ENCODE measurements at places on chromosomes 12 and 14. TPM values are rescaled to one million over a fixed set of nuclear protein-coding genes. Genes with fewer than 3 reads are reported as not detected.

GALNT6 gene
- polyA plus RNA-seq: 8.5 TPM

GRCh38 chr12:12562016-12562483, 613 bp downstream of the DUSP16 start:
- peak; percentile 87 for DNase-seq

HOXC10 gene
- polyA plus RNA-seq: not detected

- DNase-seq: no peak
These were observed 71.8 kb upstream of the OVCH1 start for GRCh38 chr12:29569132-29569757.

MMP19 gene
- polyA plus RNA-seq: 10.5 TPM

GLS2 gene
- polyA plus RNA-seq: 1.7 TPM

- DNase-seq: no peak
These were observed 18.1 kb upstream of the KSR2 start for GRCh38 chr12:117986705-117987469.

DACT1 gene
- polyA plus RNA-seq: 2.6 TPM

ESRRB gene
- 0.21 TPM for polyA plus RNA-seq

DNA sequence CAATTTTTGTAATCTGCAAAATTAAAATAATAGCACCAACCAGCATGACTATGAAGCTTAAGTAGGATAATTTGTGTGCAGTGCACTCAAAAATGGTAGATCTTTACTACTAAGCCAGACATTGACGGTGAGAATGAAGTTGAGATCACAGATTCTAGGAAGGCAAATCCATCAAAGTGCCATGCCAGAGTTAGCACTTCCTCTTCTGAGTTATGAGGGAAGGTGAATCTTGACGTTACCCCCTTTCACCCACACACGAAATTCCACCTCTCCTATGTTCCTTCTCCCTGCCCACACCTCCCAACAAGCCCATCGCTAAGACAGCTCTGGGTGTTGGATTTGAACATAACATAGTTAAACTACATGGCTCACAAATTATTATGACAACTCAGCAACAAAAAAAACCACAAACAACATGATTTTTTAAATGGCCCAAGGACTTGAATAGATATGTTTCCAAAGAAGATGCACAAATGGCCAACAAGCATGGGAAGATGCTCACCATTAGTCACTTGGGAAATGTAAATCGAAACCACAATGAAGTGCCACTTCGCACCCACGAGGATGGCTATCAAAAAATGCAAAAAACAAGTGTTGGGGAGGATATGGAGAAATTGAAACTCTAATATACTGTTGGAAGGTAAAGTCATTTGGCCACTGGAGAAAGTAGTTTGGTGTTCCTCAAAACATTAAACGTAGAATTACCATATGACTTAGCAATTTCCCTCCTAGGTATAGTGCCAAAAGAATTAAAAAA, 119.3 kb upstream of the RAP1B start:
- DNase-seq: no peak

DNA sequence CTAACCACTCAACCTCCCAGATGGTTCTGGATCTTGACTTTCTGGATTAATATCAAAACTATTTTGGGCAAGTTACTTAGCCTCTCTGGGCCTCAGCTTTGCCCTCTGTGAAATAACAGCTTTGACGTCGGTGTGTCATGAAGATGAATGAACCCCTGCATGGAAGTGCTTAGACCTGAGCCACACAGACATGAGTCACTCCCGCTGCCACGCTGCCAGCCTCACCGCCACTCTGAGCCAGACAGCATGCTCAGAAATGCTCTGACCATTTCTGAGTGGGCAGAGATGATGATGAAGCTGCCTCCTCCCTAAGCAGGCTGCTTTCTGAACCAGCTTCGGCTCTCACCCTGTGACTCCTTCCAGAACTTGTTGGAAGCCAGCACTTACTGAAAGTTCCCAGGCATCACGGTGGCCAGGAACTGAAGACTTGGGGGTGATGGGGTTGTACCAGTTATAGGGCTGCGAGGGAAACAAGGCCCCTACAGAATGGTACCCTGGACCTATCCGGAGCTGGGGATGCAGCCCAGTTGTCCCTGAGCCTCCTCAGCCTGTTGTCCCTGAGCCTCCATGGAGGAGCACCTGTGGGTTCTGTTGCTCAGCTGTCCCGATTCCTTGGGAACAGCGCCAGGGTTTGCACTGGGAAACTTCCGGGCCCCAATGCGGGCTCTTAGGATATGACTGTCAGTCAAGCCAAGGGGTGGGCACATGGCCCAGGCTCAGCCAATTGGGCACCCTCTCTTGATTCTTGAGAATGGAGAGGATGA, 2.0 kb upstream of the CCDC197 start:
- DNase-seq: no peak

DNA sequence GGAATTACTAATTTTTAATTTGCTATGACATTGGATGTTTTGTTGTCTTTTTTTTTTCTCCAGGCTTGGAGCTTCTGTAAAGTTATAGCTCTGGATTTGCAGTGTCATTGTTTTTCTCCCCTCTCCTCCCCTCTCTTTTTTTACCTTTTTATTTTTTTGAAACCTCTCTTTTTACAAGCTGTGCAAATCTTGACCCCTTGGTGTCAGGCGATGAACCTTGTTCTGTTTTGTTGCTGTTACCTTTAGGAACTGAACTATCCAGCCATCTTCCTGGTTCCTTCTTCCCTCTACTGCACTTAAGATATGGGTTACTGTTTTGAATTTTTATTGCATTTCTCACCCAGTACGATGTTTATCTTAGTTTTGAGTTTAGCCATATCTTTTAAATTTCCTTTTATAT, 13.7 kb downstream of the KTN1 start:
- DNase-seq: no peak

GRCh38 chr12:124648710-124649384, 81.4 kb upstream of the NCOR2 start:
- no peak for DNase-seq

- no peak for DNase-seq
These were observed 1058.4 kb downstream of the LRFN5 start for GRCh38 chr14:42665083-42665482.

CNIH1 gene
- 65.8 TPM for polyA plus RNA-seq

MYF5 gene
- polyA plus RNA-seq: not detected

DNA sequence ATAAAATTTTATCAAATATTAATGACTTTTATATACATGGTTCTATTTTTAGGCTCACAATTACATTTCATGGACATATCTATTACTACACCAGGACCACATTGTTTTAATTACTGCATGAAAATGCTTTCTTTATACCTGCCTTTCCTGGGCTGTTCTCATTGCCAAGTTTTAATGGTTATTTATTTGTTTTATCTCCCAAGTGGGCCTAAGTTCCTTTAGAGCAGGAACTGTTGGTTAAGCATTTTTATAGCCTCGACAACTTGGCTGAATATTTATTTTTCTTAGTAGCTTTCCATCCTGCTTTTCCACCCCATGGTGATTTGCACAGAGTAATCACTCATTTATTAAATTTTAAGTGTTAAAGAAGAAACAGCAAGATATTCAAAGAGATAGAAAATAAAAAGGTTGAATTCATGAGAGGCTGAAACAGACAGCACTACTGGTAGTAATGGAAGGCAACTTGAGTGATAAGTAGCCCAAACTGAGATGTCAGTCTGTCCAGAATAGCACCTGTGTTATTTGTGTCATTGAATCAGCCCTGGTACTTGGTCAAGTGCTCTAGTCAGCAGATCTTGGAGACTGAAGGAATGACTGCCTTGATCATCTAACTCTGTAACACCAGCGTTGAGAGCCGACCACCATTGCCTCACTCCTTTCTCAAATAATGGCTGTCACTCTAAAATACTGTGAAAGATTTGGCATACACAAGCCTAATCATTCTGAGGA, 119.1 kb upstream of the EGLN3 start:
- DNase-seq: no peak

PPP1R1A gene
- 0.09 TPM for polyA plus RNA-seq

PLCZ1 gene
- polyA plus RNA-seq: not detected

DNA sequence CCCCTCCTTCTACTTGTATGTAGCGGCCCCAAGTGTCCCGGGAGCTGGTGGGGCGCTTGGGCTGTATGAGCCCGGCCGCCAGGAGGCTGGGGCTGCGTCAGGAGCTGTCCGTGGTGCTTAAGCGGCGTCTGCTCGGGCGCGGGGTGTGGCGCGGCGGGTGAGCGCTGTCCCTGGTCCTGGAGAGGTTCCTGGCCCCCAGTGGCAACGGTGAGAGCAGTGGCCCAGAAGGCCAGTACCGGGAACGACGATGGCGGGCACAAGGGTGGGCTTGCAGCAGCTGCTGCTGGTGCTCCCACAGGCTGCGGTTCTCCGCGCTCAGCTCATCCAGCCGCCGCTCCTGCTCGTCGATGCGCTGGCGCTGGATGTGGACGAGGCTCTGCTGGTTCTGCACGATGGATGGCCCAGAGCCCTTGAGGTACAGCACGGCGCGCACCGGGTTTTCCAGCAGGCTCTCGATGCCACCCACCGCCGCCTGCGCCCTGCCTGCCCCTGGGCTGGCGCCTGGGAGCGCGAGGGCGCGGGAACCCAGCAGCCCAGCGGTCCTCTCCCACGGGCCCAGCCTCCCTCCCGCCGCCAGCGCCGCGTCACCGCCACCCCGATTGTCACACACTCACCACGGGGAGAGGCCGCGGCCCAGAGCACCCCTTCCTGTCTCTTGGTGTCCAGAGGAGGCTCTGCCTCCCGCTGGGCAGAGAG, 41.9 kb upstream of the FKBP4 start:
- DNase-seq: peak; percentile 86

PIWIL1 gene
- polyA plus RNA-seq: 0.03 TPM

- no peak for DNase-seq
These were observed 51.4 kb downstream of the ZFP36L1 start for GRCh38 chr14:68741477-68741791.

KRT72 gene
- polyA plus RNA-seq: 1.4 TPM

GRCh38 chr12:54159140-54159539, 29.6 kb downstream of the SMUG1 start:
- no peak for DNase-seq

LTBP2 gene
- 6.7 TPM for polyA plus RNA-seq

DNA sequence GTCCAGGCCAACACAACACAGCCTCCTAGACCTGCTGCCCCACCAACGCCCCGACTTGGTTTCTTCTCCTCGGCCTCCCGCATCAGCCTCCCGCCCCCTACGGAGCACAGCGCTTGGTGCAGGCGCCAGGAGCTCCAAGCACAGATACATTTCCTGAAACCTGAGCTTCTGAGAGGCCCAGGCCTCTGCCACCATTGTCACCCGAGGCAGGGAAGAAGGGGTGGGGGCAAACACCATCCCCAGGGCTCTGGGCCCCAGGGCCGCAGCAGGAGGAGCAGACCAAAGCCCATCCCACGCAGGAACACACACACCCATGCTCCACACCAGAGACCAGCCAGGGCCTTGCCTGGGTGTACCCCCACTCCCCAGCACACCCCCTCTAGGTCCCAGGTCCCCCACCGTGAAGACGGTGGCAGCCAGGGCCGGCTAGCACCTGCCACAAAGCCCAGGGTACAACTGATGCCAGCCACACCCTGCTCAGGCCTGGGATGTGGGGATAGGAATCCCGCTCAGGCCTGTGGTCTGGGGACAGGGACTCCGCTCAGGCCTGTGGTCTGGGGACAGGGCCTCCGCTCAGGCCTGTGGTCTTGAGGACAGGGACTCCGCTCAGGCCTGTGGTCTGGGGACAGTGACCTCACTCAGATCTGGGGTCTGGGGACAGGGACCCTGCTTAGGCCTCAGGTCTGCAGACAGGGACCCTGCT, 5.4 kb downstream of the JAG2 start:
- no peak for DNase-seq

- peak; percentile 75 for DNase-seq
These were observed 12.5 kb downstream of the EGLN3 start for GRCh38 chr14:33938131-33938949.

DNA sequence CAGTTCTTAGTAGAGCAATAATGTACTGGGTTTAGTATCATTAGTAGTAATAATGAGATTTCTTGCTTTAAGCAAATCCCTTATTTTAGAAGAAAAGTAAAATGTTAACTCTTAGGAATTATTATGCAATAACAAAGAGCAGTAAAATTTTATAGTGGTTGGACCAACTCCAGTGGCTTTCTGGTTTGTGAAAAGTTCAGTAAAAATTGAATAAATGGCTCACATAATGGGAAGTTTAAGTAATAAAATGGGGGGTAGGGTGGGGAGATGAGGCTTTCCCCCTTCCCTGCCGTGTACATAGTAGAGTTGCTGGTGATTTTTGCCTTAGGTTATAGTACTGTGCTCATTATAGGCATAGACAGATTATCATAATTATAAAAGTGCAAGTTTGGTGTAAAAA, 250.5 kb upstream of the ATP2B1 start:
- no peak for DNase-seq

DNA sequence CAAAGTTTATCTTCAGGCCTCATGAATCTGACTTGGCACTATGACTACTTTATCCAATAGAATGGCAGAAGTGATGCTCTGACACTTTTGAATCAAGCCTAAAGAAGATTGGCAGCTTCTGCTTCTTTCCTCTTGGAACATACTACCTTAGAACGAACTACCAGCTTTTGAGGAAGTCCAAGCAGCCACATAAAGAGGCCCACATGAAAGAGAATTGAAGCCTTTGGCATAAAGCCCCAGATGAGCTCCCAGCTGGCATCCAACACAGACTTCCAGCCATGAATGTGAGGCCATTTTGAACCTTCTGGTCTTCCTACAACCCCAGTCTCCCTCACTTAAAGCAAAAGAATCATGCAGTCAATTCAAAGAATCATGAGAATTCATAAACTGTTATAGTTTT, 65.8 kb downstream of the EEA1 start:
- DNase-seq: no peak

- DNase-seq: no peak
These were observed 121.9 kb downstream of the PIK3C2G start for GRCh38 chr12:18383203-18383602.

GRCh38 chr14:21191809-21192446, 36.1 kb upstream of the OR5AU1 start:
- DNase-seq: peak; percentile 95

DNA sequence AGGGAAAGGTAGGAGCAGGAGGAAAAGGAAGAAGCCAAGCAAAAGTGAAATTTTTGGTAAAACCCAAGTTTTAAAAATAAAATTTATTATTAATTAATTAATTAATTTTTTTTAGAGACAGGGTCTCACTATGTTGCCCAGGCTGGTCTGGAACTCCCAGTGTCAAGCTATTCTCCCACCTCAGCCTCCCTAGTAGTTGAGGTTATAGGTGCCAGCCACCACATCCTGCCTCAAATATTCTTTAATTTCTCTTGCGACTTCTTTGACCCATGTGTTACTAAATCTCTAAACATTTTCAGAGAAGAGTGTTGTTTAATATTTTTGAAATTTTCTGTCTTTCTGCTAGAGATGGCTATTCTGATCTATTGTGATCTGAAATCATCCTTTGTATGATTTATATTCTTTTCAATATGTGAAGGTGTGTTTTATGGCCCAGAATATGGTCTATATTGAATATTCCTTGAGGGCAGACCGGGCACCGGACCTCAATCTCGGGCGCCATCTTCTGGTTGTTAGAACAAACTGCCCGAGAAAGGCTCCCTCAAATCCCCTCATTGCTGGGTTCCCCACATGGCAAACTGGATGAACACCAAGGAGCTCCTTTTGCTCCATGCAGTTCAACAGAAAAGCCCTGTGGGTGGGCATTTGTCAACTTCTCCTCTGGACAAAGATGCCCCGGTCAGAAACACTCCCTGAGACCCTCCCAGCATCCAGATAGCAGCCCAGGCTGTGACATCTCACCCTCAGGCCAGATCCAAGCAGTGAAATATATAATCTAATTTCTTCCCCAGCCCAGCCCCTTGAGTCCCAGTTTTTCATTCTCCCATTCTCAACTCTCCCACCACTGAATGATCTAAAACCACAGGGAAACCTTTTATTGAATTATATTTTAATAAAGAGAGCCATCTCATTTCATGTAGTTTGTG, 110.5 kb downstream of the ASCL4 start:
- DNase-seq: no peak

Measured in spleen (tissue), 13 donors.